Stimulated activated CD4-positive, alpha-beta T cell treated with anti-CD3 and anti-CD28 coated beads, Interleukin-12 subunit alpha, Interleukin-12 subunit beta, amount 100 ng/mL, for 48 hours (primary cell): ENCODE measurements at places on chromosomes 6 and 20.

GRCh38 chr6:35216851-35217811 lies 3.4 kb downstream of the SCUBE3 start:
- DNase-seq = no peak

DNA sequence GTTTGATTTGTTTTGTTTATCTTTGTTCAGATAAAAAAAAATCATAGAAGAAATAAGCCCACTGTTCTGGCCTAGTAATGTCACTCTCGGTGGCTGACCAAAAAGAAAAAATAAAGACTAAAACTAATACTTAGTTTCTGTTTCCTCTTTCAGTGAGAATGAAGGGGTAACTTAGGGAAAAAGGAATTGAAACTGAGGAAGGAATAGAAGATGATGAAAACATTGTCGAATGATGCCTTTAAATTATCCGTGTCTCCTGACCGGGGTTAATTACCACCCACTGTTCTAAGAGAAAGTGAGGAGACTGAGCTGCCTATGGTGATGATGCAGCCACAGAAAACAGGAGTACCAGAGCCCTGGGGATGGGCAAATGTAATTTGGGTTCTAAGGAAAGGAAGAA lies 73.1 kb downstream of the PTCHD4 start:
- DNase-seq = no peak

DNA sequence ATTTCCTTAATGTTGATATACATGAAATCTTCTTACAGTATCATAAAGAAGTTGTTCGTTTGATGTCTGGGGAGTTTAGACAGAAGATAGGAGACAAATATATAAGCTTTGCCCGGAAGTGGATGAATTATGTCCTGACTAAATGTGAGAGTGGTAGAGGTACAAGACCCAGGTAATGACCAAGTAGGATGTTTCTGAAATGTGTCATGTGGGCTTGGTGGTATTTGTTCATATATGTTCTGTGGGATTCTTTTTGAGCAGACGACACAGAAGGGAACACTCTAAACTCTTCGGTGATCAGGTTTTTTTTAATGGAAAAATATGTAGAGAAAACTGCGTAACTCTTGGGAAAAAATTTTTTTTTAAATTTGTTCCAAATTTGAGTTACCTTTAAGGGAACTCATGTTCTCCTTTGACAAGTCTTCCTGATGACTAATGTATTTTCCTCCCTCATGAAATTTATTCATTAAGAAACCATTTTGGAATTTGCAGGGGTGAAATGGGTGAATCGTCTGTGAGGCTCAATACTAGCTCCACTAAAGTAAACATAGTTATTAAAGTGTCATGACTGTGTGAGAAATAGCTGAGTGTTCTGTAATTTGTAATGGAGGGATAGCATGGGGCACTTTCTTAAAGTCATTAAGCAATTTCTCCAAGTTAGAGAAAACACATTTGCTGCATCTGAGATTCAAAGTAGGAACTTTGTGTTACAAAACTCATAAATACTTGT lies 100.6 kb downstream of the MAP3K4 start:
- DNase-seq = no peak

DNA sequence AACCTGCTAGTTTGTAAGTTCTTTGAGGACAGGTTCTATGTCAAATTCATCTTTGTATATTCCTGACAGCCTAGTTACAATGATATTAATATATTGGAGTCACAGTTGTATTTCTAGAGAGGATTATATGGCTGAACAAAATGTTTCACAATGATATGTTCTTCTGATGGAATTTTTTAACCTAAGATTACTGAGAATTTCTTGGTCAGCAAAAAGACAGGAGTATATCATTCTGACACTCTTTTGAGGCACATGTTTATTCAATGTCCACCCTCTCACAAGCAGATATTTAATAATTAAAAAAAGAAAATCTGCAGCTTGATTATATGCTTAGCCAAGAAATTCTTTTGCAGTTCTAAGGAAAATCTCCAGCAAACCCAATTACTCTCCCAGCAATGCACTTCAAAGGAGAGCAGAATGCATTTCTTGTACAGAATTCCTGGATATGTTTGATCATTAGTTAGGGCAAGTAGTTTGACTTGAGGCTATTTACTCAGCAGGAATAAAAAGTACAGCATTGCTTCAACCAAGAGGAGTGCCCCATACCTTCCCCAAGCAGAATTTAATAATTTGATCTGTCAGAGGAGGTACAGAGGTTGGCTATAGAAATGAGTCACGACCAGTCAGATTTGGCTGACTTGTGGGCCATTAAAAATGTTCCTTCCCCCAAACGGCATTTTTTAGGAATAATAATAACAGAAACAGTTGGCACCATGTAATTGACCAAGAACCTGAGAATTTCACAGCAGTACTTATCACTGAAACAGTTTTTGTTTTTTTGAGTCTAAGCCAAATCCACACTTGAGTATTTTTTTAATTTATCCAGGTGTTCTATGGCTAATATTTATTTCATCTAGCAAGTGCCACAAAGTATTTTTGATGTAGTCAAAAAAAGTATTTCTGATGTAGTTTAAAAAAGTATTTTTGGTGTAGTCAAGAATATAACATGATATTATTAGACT lies 508.1 kb upstream of the FLRT3 start:
- DNase-seq = no peak

GRCh38 chr20:61057443-61058121 lies 194.5 kb upstream of the CDH4 start:
- DNase-seq = no peak

GRCh38 chr20:19603376-19603750 lies 154.7 kb upstream of the RIN2 start:
- no peak for DNase-seq

GRCh38 chr6:85115876-85116275 lies 334.0 kb upstream of the NT5E start:
- no peak for DNase-seq

- no peak for DNase-seq
These were observed 117.2 kb downstream of the BANF2 start for GRCh38 chr20:17816804-17817587.

DNA sequence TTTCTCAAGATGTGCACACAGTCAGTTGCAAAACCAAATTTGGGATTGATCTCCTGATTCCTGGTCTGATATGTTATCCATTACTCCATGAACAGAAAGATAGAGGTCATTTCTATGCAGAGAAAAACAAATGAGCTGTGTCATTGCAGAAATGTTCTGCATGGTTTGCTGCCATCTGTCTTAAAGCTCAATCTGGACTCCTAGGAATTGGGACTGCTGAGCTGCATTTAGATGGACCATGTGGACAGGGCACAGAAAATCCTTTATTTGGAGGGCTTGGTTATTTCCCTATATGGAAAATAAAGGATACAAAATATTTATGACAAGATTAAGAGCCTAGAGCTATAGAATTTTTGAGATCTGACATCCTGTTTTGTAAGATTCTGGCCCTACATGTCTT lies 91.3 kb downstream of the ADGRB3 start:
- no peak for DNase-seq

- DNase-seq = no peak
These were observed 1.5 kb downstream of the WDR27 start for GRCh38 chr6:169700296-169700695.

GRCh38 chr6:16683641-16684194 lies 77.5 kb downstream of the ATXN1 start:
- no peak for DNase-seq
